Smooth muscle cell of the coronary artery (primary cell): ENCODE measurements at places on chromosomes 6 and 20. TPM values are rescaled to one million over a fixed set of nuclear protein-coding genes. Genes with fewer than 3 reads are reported as not detected.

CNPY3 gene
- total RNA-seq, result 26.1 and 29.8 TPM in 2 replicates

MICB gene
- 5.5 and 8.8 TPM in 2 replicates for total RNA-seq

TPX2 gene
- total RNA-seq, result 1.2 and 40.1 TPM in 2 replicates

GNL1 gene
- total RNA-seq, result 48.1 and 59.3 TPM in 2 replicates

HLA-B gene
- total RNA-seq, result 195 and 476 TPM in 2 replicates

HLA-DQB1 gene
- total RNA-seq, result not detected in 2 replicates

RBM24 gene
- 0.23 and 12.9 TPM in 2 replicates for total RNA-seq

SALL4 gene
- 0.12 and 0.15 TPM in 2 replicates for total RNA-seq

BMP6 gene
- 0.82 and 173 TPM in 2 replicates for total RNA-seq

RHAG gene
- not detected in 2 replicates for total RNA-seq

SRSF6 gene
- 34.4 and 38.6 TPM in 2 replicates for total RNA-seq

SLC32A1 gene
- not detected in 2 replicates for total RNA-seq

GTSF1L gene
- not detected in 2 replicates for total RNA-seq

TRAPPC3L gene
- total RNA-seq, result 0.08 TPM in 1 of 2 replicates, not detected in the other

C6orf141 gene
- total RNA-seq, result not detected in 2 replicates
